Stimulated activated CD8-positive, alpha-beta memory T cell treated with anti-CD3 and anti-CD28 coated beads, Interleukin-2, amount 100 ng/mL, for 1 hour (primary cell): ENCODE measurements at places on chromosomes 6 and 20.
A peak's percentile ranks its signal among the peaks of the same experiment; 100 is the strongest.

GRCh38 chr6:2831392-2831791 is 10.3 kb downstream of the SERPINB1 start:
- no peak for DNase-seq

DNA sequence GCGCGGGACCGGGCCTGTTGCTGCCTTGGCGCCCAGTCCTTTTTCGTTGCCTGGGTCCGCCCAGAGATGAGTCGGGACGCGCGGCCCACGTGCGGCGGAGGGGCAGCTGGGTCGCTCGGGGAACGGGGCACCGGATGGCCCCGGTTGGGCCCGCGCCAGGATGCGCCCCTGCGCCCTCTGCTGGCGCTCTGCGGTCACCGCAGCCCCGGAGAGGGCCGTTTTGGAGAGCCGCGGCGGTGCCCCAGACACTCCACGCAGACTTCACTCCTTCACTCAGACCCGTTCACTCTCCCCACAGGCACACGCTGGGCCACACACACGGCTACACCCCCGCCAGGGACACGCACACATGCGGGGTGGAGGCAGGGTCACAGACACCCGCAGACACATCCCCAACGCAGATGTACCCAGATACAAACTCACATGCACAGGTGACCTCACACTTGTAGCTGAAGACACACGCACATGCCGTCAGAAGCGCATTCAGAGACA is 38.8 kb downstream of the SRC start:
- peak; percentile 62 for DNase-seq

DNA sequence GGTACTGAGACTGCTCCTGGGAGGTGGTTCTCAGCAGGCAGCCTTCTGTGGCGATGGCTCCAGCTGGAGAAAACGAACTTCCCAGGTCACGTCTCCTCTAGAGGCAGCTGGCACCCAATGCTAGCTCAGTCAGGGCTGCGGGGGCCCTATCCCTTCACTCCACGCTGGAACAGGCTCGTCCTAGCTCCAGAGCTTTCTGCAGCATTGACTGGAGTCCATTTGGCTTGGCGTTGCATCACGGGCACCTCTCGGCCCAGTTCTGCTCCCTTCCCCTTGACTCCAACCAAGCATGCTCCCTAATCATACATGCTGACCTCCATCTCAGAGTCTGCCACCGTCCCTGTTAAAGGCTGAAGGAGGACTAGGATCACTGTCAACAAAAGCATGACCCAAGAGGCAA is 5.9 kb upstream of the IRF4 start:
- no peak for DNase-seq

DNA sequence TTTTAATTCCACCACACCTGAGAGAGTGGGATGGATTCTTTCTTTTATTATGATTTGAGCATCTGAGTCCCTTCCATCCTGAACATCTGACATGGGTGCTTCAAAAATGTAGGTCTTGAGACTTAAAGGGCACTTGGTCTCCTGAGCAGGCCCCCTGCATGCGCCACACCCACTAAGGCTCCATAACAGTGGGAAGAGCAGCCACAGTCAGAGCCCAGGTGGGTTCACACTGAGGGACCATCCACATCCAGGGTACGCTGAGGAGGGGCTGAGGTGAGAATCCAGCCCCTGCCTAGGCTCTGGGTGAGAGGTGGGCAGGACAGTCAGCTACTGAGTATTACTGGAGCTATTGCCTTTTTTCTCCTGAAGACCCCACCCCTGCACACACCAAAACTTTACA is 42.7 kb downstream of the HLA-A start:
- no peak for DNase-seq

GRCh38 chr6:89359561-89359960 is 7.0 kb upstream of the UBE2J1 start:
- no peak for DNase-seq

DNA sequence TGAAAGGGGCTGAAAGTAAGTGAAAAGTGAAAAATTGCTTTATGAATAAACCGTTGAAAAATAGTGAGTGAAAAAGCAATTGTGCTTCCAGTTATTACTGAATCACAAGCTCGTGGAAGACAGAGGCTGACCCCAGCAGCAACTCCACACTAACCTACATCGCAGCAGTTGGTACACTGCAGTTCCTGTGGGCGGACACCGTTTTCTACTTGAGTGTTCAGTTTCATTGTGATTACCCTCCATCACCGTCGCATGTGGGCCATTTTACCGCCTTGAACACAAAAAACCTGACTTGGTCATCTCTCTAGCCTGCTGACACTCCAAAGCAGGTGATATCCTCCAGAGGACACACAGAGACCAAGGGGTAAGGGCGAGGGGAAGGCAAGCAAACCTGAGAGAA is 28.4 kb downstream of the PRDM1 start:
- DNase-seq = no peak
